ENCODE measurements at places on chromosomes 1 and 21.
A peak's percentile ranks its signal among the peaks of the same experiment; 100 is the strongest.

DNA sequence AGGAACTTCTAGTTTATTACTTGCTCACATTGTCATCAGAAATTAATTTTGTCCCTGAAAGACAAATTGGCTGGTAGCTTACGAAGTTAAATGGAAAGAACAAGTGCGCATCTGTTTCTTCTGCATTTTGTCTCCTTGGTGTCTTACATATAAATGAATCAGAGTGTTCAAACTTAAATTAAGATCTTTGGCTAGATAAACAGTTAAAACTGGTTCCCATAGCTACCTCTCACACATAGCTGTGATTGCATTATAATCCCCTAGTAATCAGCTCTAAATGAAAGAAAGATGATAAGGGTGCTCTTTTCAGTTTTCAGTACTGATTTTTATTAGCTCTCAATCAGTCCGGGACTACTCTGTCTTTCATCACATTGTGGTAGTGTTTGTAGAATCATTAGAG lies 124.2 kb upstream of the LMO4 start:
- no peak for DNase-seq

- no peak for DNase-seq
Measured at GRCh38 chr1:223114871-223115270, 28.2 kb downstream of the TLR5 start.

DNA sequence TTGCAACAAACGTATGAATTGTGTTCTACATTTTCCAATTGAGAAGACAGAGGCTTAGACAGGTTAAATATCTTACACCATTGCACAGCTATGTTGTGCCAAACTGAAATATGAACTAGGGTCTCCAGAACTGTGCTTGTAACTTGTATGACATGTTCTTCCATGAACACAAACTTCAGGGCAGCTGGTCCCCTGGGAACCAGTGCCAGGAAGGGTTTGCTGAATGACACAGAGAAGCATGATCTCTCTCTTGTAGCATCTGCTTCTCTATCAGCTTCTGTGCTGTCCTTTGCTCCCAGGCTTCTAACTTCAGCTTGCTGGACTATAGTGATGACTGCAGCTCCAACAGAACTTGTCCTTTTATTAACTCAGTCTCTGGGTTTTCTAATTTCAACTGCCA lies 385.5 kb downstream of the SIPA1L2 start:
- no peak for DNase-seq

DNA sequence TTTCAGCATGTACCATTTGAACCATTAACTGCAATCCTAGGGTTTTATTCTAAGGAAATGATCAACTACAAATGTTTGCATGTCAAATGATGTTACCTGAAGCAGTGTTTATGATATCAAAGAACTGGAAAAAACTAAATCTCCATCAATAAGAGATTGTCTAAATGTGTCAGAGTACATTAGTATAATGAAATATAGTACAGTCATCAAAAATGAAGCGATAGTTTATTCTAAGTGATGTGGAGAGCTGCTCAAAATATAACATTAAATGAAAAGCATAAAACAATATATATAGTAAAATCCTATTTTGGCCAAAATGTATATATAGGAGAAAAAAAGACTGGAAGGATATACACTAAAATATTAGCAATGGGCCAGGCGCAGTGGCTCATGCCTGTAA lies 24.0 kb downstream of the AKNAD1 start:
- no peak for DNase-seq

- no peak for DNase-seq
Measured at GRCh38 chr1:183600634-183601033, 10.4 kb upstream of the NCF2 start.

GRCh38 chr1:107264561-107264960 lies 123.7 kb downstream of the NTNG1 start:
- DNase-seq = no peak

- no peak for DNase-seq
Measured at GRCh38 chr1:5109633-5110032, 455.2 kb downstream of the AJAP1 start.

DNA sequence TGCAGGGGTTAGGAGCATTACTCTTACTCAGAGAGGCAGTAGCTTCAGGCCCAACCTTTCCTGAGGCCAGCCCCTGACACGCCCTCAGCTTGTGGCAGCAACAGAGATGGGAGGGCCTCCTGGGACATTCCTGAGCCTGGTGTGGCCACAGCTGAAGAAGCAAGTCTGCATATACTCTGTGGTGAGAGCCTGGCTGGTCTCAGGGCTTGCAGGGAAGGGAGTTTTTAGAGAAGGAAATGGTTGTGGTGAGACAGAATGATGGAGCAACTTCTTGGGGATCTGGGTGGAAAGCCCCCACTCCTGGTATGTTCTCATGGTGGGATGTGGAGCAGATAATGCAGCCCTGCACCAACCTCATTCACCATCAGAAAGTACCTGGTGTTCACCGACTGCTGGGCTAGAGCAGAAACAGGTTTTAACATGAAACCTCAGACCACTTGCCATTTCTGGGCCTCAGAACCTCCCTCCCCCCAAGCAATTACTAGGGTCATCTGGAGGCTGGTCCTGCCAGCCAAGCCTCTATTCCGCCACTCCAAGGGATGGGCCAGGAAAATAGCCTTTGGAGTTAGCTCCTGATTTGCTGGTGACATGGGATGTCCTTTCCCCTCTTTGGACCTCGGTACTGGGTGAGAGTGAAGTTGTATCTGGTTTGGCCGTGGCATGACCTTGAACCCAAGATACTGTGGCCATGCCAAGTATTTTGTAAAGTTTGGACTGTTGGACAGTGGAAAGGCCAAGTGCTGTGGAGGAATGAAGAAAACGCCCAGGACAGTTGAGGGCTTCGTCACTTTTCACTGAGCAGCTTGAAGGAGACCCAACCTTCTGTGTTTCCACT lies 28.1 kb upstream of the RNF19B start:
- peak; percentile 70 for DNase-seq

- DNase-seq = no peak
Measured at GRCh38 chr1:54051933-54052430, 1.0 kb downstream of the TMEM59 start.

DNA sequence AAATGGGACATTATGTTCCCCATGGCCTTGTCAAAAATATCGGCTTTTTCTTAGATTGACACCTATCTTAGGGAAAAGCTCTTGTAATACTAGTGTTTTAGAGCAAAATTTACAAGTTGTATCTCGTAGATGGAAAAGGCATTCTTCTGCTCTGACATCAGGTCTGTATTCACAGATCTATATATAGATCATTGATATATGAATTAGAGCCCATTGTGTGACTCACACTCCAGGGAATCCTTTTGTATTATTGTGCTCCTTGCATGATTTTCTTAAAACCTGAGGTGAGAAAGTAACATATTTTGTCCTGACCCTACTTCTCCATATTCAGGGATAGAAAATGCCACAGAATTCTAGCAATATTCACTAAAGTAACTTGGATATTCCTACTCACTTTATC lies 1160.8 kb upstream of the B3GALT2 start:
- DNase-seq = no peak

DNA sequence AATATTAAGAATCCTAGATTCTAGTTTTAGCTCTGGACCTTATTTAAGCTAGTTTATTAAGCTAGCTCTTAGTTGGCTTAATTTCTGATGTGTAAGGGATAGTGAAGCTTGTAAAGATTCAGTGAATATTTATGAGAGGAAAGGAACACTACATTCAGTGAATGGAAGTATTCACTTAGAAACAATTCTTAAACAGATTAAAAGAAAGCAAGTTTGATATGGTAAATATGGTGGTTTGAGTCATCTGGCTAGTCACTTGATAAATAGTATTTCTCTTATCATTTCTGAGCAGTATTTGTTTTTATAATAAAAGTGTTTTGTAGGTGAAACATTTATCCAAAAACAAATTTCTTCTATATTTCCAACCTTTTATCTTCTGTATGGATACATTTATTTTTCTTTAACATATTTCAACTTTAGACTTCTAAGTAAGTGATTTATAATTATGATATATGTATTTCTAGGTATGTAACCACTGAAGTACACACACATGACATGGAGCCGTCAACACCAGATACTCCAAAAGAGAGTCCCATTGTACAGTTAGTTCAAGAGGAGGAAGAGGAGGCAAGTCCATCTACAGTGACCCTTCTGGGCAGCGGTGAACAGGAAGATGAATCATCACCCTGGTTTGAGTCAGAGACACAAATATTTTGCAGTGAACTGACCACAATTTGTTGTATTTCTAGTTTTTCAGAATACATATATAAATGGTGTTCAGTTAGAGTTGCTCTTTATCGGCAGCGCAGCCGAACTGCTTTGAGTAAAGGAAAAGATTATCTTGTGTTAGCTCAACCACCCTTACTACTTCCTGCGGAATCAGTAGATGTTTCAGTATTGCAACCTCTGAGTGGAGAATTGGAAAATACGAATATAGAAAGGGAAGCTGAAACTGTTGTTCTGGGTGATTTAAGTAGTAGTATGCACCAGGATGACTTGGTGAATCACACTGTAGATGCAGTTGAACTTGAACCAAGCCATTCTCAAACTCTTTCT lies 55.6 kb downstream of the SUCO start:
- DNase-seq = no peak

DNA sequence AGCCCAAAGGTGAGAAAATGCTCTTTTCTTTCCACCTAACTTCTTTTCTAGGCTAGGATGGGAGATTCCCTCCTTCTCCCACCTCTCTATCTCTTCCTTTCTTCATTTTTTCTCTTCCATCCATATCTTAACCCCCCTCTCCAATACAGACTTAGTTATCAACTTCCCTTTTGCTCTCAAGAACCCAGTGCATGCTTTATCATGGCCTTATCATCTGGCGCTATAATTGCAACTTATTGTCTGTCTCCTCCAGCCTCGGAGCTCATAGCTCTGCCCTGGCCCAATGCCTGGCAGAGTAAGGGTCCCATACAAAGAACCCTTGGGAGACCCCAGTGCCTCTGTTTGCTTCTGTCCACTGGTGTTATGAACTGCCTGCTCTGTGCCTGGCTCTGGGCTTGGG lies 71.0 kb upstream of the NFASC start:
- no peak for DNase-seq

DNA sequence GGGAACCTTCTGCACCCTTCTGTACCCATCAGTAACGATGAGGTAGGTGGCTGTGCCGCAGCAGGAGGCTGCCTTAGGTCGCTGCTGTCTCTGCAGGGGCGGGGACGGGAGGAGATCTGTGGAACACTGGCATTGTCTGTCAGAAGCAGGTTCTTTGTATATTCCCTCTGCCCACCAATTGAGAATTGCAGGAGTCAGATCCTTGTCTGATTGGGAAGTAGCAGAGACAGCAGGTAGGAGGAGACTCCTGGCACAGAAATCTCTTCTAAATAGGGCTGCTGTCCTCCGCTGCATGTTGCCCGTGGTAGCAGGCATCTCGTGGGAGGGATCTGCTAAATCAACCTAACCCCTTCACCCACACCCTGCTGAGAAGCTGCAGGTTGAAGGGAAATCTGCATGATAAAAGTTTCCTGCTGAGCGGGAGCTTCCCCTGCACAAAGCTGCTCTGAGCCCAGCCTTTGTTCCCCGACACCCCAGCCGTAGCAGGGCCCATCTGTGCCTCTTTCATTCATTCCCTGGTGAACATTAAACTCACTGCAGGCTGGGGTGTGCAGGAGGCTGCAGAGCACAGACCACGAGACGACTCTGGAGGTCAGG lies 15.9 kb downstream of the SARS1 start:
- no peak for DNase-seq

GRCh38 chr1:12525311-12526181 lies 92.5 kb downstream of the DHRS3 start:
- peak; percentile 47 for DNase-seq

DNA sequence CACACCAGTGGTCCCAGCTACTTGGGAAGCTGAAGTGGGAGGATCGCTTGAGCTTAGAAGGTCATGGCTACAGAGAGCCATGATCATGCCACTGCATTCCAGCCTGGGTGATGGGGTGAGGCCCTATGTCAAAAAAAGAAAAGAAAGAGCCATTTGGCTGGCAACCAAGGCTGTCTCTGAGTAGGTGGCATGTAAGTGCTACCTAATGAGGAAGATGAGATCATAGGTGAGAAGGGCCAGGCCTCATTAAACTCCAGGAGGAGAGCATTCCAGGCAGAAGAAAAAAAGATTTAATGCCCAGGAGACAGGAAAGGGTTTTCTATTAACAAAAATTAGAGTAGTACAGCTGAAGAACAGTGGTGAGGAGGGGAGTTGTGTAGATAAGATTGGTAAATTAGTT lies 103.4 kb upstream of the ZNF678 start:
- DNase-seq = no peak

GRCh38 chr1:156298852-156299357 lies at the start of gene VHLL:
VHLL (minus strand) TSS chr1:156299307; CDS start chr1:156299189, 118 bp downstream.
- DNase-seq = no peak

GRCh38 chr1:4594286-4594991 lies 60.0 kb upstream of the AJAP1 start:
- DNase-seq = no peak

GRCh38 chr1:87061742-87062156 lies 147.3 kb downstream of the HS2ST1 start:
- DNase-seq = no peak

GRCh38 chr1:168054117-168054516 lies 82.6 kb downstream of the GPR161 start:
- peak; percentile 12 for DNase-seq

- DNase-seq = no peak
Measured at GRCh38 chr1:204358605-204359004, 1.1 kb downstream of the PLEKHA6 start.

- DNase-seq = no peak
Measured at GRCh38 chr1:32868085-32868484, 2.6 kb downstream of the FNDC5 start.

Data from tibial nerve (tissue), 4 donors.